ENCODE measurements at places on chromosomes 4 and X. TPM values are rescaled to one million over a fixed set of nuclear protein-coding genes. Genes with fewer than 3 reads are reported as not detected.

STPG2 gene
- total RNA-seq, result not detected

GSX2 gene
- not detected for total RNA-seq

TXK gene
- 0.11 TPM for total RNA-seq

DIPK2B gene
- total RNA-seq, result not detected

COX18 gene
- total RNA-seq, result 23.4 TPM

APLN gene
- total RNA-seq, result not detected

SAGE1 gene
- not detected for total RNA-seq

SPANXA1 gene
- not detected for total RNA-seq

CETN2 gene
- 15.6 TPM for total RNA-seq

MAGEB2 gene
- not detected for total RNA-seq

SMIM10 gene
- 1.5 TPM for total RNA-seq

DNA sequence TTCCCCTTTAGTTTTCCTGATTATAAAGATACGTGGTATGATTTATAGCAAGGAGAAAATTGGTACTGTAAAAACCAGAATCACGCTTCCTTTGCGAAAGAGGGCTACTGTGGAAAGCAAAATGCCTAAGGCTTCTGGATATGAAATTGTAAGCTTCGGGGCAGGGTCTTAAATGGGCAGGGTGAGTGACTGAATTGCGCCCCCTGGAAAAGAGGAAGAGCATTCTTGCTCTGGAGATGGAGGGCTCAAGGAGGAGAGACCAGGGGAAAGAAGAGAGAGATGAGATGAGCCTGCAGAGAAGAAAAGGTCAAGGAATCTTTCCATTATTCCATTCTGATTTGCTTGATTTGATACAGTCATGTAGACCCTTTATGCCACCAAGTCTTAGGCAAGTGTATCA is 13.1 kb upstream of the ETNPPL start:
- DNase-seq, result no peak

- no peak for DNase-seq
Measured at GRCh38 chr4:38290366-38290765, 330.2 kb downstream of the PTTG2 start.

- DNase-seq, result no peak
Measured at GRCh38 chr4:4858527-4859324, 739 bp upstream of the MSX1 start.

- no peak for DNase-seq
Measured at GRCh38 chrX:119570351-119570835, 4.0 kb upstream of the UBE2A start.

GRCh38 chr4:138408758-138409157 is 166.6 kb upstream of the SLC7A11 start:
- DNase-seq, result no peak

- DNase-seq, result no peak
Measured at GRCh38 chr4:8417071-8417614, 23.4 kb downstream of the ACOX3 start.

DNA sequence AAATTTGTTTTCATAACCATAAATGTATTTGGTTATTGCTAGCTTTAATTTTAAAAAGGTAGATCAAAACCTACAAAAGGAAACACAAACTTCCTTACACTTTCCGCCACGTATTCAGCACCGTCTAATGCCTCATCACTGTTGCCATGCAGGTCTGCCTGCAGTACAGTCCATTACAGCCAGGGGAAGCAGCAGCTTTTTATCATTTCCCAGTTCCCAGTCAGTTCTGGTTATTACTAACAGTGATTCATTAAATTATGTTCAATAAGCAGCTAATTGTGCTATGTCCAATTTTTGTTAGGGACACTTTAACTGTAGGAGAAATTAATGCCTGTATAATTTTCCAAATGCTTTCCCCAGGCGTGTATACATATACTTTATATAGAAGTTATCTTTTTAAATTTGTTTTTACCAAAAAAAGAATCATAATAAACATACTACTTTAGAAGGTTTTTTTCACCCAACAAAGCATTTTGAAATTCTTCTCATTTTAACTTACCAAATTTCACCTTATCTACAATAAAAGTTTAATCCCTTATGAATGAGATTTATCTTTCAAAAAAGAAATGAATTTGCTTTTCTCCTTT is 93.3 kb downstream of the ANXA3 start:
- peak; percentile 65 for DNase-seq

GRCh38 chr4:15495621-15496020 is 25.9 kb downstream of the CC2D2A start:
- no peak for DNase-seq

- DNase-seq, result no peak
Measured at GRCh38 chr4:107951551-107951950, 20.2 kb downstream of the CYP2U1 start.

DNA sequence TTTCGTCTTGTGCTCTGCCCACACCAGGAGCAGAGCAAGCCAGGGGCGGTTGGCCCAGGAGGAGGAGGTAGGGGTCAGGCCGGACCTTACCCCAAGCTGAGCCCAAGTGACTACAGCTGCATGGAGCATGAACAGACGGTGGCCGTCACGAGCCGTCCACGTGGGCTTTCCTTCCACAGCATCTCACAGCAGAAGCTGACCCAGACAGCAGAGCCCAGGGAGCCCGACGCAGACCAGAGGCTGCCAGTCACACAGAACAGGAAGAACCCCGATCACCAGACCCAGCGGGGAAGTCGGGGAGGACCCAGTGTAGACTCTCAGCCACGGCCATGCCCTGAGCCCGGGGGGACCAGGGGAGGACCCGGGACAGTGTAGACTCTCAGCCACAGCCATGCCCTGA is 58.0 kb downstream of the FAM53A start:
- no peak for DNase-seq

DNA sequence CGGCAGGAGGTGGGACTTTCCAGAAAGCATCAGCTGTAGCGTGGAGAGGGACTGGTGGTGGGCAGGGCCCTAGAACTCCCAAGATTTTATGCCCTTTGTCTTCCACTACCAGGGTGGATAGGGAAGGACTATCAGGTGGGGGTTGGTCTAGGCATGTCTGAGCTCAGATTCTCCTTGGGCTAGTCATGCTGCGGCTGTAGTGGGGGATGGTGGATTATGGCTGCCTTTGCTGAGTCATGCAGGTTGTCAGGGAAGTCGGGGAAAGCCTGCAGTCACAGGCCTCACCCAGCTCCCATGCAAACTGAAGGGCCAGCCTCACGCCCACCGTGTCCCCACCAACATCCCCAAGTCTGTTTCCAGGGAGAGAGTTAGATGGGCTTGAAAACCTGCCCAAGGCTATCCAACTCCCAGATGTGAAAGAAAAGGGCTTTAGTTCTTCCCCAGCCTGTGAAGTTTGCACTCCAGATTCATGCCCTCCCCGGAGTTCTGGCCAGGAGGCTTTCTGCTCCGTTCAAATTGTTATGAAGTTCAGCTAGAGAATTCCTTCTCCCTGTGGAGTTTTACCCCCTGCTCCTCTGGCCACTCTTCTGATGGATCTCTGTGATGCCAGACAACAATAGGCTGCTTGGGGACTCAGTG is 13.4 kb upstream of the MEPE start:
- no peak for DNase-seq

DNA sequence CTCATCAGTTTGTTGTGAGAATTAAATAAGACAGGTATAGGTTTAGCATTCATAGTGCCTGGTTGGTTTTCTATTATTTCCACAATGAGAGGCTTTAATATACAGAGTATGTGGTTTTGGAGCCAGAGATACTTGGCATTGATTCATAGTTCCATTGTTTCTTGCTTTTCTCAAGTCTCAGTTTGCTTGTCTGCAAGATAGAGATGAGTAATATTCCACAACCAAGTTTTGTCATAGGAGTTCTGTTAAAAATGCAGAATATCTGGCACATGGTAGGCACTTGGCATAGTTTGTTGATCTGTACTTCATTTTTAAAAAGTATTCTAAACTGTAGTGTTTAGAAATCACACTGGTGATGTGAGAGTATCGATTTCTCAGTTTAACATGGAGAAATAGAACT is 37.5 kb upstream of the EDA2R start:
- DNase-seq, result no peak

DNA sequence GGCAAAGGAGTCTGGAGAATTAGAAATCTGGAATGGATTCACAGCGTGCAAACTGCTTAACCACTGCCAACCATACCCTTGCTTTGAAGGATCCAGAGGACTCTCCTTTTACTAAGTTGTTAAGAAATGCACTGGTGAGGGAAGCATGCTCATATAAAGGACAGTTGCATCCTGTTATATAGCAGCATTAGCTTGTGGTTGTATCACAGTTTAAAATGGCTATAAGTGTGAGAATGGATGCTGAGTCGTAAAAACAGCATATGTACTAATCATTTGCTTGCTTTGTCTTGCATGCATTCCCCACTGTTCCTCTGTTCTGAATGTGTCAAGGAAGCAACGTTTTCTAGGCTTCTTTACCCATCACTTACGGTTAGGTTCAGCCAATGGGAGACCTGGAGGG is 101.1 kb downstream of the CXCL13 start:
- no peak for DNase-seq

DNA sequence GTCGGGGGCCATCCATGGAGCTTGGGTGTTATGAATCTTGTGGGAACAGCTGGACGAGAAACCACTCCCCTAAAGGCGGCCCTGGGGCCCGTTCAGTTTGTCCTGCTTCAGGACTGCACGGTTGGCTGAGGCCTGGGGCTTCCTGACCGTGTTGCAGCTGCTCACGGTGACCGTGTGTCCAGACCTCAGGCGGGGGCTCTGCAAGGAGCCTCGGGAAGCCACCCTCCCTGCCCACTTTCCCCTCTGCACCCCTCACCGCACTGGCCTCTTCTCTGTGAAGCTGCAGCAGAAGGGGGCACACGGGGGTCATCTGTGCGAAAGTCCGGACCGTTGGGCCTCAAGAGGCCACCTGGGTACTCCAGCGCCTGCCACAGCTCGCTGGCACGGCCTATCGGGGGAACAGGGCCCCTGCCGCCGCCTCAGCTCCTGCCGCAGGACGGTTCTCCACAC is 29.4 kb downstream of the UVSSA start:
- no peak for DNase-seq

GRCh38 chr4:31234901-31235300 is 514.7 kb downstream of the PCDH7 start:
- DNase-seq, result no peak

DNA sequence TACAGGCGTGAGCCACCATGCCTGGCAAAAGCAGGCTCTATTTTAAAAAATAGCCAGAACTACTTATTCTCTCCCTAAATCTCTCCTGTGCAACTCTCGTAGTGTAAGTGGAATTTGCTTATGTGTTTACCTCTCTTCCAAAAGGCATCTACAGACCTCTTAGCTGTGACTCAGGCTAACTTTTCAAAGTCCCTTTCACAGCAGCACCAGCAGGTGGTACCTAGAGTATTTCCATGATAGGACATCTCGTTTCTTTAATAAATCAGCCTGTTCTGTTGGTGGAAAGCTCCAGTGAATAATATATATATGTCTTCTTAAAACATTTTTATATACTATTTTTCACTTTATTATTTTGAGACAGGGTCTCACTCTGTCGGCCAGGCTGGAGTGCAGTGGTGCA is 89.0 kb downstream of the NSUN7 start:
- no peak for DNase-seq

DNA sequence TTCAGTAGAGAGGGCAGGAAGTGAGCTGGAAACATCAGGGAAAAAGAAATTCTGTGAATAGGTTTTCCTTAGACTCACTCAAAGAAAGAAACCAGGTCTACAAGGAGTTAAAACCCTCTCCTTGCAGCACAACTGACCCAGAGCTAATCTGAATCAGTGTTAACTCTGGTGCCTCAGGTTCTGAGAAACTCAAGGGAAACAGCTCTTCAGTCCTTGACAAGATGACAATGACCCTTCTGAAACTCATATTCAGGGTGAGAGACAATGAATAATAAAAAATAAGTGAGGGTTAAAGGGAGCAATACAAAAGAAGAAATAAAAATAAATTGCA is 903.6 kb downstream of the STPG2 start:
- no peak for DNase-seq

DNA sequence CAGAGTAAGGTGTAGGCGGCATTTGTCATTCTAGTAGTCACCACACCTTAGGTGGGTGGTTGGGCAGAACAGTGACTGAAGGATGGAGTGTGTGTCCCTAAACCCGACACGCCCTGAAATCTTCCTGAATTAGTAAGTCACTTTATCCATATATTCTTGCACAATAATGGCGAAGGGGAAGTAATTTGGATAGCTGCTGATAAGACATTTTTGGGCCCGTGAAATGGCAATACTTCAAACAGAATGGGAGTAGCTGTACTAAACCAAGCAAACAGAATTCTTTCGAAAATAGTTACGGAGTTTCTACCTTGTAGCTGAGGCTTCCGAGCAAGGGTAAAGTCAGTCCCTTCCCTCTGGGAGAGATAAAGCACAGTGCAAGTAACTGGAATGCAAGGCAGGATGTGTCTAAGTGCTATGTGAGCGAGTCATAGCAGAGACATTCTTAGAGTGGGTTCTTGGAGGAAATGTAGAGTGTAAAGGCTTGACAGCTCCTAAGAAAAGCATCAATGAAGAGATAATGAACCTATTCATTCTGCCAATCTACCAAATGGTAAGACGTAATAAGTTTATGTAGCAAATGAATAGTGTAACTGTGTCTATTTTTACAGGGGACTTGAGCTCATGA is 72.8 kb downstream of the CLCN5 start:
- no peak for DNase-seq

GRCh38 chrX:542179-542578 is 88.4 kb upstream of the SHOX start:
- DNase-seq, result no peak

DNA sequence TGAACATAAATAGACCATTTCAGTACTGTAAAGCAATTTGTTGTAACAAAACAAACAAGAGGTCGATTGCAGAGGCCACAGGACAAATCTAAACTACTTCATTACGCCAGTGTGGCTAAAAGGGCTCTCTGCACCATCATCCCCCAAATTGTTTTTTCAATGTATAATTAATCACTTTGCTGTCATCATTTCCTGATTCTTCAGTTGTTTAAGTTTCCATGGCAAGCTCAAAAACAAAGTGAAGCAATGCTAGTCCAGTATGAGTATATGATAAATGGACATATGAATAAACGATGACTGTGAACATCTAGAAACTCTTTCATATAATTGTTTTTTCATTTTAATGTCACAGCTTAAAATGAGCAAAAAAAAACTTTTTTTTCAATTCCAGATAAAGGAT is 235.4 kb upstream of the FGF13 start:
- DNase-seq, result no peak

DNA sequence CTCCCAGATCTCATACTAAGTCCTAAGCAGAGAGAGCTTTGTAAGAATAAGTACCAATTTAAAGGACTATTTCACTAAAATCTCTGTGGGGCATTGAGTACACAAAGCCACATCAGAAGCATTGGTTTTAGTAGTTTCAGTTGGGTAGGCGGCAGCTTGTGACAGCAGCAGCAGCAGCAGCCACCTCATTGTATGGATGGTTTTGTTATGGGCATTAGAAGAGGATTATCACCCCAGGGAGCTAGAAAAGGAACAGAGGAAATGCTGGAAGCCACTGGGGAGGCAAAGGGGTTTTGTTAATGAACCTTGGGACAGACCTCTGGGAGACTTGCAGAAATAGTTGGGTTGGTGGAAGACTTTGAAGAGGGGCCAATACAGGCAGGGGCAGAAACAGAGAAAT is 93.9 kb upstream of the FRMPD3 start:
- DNase-seq, result no peak
